Chondrocyte (in vitro differentiated cells): ENCODE measurements at places on chromosomes 12 and 14.

GRCh38 chr12:14982562-14982961, 9.7 kb downstream of the PDE6H start:
- no peak for DNase-seq
- H3K27me3 ChIP-seq: no peaks in the 10 kb centered on the region
- no peak overlapping the region for H3K27ac ChIP-seq
- H3K4me3 ChIP-seq: no peak overlapping the region

GRCh38 chr14:26621364-26621763, 23.5 kb upstream of the NOVA1 start:
- no peaks in the 10 kb centered on the region for H3K36me3 ChIP-seq
- DNase-seq: no peak
- peaks cover 2% of the 10 kb centered on the region for H3K27me3 ChIP-seq

DNA sequence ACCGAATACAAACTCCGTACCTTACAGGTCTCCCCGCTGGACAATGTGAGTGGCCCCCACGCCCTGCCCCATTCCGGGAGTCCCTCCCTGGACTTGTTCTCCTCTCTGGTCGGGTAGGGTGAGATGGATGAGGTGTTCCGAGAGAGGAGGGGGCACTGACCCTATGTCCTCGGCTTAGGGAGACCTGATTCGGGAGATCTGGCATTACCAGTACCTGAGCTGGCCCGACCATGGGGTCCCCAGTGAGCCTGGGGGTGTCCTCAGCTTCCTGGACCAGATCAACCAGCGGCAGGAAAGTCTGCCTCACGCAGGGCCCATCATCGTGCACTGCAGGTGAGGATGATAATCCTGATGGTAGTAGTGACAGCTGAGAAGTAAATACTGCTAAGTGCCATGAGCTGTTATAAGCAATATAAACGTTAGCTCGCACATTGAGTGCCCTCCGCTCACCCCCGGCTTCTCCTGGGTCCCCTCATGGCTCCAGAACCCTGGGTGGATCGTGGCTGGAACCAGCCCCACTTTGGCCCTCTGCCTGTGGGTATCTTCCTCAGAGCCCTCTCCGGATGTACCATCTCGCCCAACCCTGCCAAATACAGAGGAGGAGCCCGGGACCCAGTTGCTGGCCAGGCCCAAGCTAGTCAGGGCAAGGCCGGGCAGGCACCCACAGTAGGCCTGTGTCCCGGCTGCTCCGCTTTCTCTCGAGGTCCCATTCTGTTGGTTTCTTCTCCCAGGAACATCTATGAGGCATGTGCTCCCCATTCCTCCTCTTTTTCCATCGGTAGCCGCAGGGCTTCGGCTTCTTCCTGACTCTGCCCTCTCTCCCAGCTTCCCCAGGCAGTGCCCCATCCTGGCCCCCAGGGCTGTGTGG, 6.8 kb downstream of the PTPN6 start:
- no peak for DNase-seq
- no peaks in the 10 kb centered on the region for H3K36me3 ChIP-seq

- no peak for DNase-seq
- H3K27me3 ChIP-seq: no peaks in the 10 kb centered on the region
- peaks cover 3% of the 10 kb centered on the region for H3K36me3 ChIP-seq
- H3K4me3 ChIP-seq: no peak overlapping the region
- no peak overlapping the region for H3K27ac ChIP-seq
- peaks cover 4% of the 10 kb centered on the region for H3K4me1 ChIP-seq
Observed at GRCh38 chr12:42935090-42935489, 345.5 kb upstream of the PRICKLE1 start.

- peaks cover 17% of the 10 kb centered on the region for H3K4me1 ChIP-seq
- no peak overlapping the region for H3K27ac ChIP-seq
- H3K27me3 ChIP-seq: no peaks in the 10 kb centered on the region
- H3K36me3 ChIP-seq: no peaks in the 10 kb centered on the region
- no peak overlapping the region for H3K4me3 ChIP-seq
- no peak for DNase-seq
Observed at GRCh38 chr14:32560209-32560857, 231.2 kb downstream of the AKAP6 start.

DNA sequence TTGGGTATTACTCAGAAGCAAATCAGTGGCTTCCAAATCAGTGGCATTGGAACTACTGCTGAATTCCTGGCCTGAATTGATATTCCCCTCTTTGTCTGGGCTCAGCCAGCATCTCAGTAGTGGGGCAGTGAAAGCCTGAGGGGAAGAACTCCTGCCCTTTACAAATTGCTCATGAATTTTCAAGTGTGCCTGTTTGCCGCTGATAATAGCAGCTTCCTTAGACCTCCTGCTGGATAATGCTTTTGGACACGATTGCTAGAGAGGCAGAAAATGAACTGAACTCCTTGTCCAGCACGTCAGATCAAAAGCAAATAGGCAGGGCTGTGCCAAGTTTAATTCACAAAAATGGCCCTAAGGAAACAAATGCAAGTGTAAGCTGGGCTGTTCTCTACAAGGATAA, 91.3 kb upstream of the GZMB start:
- peaks cover 14% of the 10 kb centered on the region for H3K27me3 ChIP-seq
- no peak overlapping the region for H3K4me3 ChIP-seq
- no peak overlapping the region for H3K27ac ChIP-seq
- no peak for DNase-seq
- no peaks in the 10 kb centered on the region for H3K36me3 ChIP-seq

DNA sequence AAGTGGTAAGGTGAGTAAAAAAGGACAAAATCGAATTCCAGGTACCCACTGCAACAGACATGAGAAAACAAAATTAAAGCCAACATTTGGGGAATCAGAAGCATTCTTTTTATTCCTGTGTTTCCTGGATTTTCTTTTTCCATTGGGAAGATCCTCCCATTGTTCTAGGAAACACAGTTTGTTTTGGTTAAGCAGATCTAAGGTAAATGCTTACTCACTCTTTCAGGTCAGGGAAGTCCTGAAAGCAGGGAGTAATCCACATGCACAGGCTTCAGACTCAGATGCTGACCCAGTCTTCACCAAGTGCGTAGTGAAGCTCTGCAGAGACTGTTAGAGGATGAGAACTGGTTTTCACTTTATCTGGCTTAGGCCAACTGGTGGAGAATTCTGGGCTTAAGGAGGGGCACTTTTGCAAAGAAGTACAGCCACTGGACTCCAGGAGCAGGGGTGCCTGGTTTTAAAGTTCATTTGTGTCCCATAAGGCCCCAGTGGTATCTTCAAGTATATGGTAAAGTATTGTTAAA, 57.7 kb downstream of the RPAP3 start:
- no peak for DNase-seq
- peaks cover 19% of the 10 kb centered on the region for H3K36me3 ChIP-seq
- H3K27me3 ChIP-seq: no peaks in the 10 kb centered on the region
- H3K27ac ChIP-seq: no peak overlapping the region
